ENCODE measurements at places on chromosomes 6 and 20.

DNA sequence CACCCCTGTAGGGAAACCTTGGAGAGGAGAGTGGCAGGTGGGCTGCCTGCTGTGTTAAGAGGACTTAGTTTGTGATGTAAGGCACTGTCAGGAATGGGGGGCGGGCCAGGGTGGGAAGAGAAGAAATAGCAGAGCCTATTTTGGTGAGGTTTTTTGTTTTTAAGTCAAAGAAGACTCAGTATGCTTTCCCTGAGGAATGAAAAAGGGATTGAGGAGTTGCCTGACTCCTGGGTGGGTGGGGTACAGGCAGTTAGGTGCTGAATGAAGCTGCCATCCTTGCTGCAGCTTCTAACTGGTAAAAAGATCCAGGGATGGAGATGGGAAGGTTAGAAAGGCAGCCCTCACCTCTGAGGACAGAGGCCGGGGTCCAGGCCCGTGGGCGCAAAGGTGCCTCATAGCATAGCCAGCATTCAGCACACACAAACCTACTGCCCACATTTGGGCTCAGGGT is 37.9 kb downstream of the PLCG1 start:
- DNase-seq = no peak

GRCh38 chr6:142861711-142862110 is 83.3 kb downstream of the HIVEP2 start:
- DNase-seq = no peak

DNA sequence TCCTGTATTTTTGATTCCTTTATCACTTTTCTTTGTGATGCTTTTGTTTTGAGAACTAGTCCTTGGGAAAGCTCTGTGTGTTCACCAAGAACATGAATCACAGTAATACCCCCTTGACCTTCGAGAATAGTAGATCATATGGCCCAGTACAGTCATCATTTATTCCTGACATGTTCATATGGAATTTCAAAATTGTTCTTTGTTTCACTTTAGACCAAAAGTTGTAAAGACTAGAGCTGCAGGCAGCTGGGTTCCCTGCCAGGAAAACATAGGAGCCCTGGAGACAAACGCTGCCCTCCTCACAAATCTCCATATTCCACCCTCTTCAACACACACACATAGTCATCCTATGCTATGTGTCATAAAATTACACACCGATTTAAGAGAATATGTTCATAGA is 621.2 kb upstream of the EYS start:
- DNase-seq = no peak

DNA sequence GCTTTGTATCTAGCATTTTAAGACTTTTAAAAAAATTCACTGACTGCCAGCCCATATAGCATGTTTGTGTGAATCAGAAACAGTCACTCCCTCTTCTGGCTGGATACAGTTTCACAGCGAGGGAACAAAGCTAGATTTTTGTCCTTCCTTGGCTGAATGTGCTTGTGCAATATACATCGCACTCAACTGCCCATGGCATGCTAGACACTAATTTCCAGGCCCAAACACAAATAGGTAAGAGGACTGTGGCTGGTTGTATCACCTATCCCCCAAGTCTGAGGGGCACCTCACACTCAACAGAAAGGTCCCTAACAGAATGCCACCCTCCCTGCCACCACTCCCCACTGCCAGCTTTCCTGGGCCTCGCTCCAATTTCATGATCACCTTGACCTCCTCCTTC is 16.2 kb upstream of the BLCAP start:
- no peak for DNase-seq

GRCh38 chr6:170042596-170043118 is 248.2 kb downstream of the DLL1 start:
- no peak for DNase-seq

DNA sequence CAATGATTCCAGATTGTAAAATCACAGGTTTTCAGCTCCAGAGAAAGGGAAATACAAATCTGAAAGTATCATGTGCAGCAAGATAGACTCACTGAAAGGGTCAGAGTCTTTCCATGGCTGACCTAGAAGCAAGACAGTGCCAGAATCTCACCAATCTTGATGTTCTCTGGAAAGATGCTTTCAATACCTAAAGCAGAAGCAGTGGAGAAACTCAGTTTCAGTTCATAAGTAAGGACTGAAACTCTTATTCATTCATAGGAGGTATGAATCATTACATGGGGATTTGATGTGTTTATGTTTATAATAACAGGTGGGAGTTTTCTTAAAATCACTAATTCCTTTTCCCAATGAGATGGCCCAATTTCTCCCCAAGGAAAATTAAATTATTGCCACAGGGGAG is 42.5 kb downstream of the SLC2A12 start:
- no peak for DNase-seq

GRCh38 chr20:36454698-36455427 is 86.5 kb upstream of the MYL9 start:
- no peak for DNase-seq
